ENCODE measurements at places on chromosomes 4 and X.
A peak's percentile ranks its signal among the peaks of the same experiment; 100 is the strongest.

DNA sequence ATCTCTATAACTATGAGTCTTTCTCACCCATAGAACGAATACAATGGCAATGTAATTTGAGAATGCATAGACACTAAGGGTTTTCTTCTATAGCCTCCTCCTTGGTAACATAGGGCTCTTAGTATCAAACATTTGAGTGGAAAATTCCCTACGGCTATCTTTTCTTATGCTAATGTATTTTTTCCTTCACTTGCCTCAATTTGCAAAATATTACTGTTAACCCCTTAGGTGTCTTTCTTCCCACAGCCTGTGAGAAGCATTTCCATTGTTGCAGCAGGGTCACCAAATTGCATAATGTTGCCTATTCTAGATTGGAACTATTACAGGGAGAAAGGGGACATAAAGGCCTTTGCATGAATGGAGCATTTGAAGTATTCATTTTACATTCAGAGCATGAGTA, 140.5 kb upstream of the RAPGEF2 start:
- no peak for DNase-seq

DNA sequence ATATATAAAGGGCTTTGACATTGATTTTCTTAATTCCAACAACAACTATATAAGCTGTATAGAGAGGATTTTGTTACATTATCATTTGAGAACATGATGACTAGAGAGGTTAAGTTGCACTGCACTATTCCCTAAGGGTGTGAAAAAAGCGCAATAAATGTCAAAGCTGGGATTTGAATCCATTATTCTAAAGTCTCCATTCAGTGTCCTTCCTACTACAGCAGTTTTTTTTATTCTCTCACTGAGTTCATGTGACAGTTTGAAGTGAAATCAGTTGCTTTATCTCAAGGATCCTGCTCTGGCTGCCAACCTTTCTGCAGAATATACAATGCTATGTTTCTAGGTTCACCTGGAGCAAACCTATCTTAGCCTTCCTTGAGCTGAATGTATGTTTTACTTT, 177.5 kb downstream of the ANKRD50 start:
- DNase-seq: no peak

DNA sequence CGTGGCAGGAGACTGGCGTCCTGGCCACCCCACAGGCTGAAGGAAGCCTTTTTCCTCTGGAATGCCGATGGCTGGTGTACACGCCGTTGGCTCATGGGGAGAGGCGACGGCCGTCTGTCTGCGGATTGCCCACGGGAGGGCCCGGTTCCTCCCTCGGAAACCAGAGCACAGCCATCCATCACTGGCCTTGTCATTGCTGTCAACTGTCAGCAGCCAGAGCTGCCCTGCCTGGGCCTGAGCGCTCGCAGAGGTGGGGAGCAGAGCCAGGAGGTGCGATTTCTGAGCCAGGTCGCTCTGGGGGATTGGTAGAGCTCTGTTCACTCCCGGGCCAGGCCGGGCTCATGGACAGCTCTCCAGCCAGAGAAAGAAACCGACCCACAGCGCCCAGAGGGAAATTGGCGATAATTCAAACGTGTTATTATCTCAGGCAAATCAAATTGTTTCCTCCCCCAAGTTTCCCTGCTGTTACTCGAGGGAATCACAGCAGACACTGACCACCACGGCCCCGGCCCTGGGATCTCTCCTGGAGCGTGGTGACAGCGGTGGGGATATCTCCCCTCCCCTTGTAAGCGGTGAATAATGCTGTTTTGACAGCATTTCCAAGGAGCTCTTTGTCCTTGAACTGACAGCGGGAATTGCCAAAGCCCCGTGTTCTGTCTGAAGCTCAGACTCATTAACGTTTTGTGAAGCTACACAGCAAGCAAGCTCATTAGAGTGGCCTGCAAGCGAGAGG, 220.9 kb upstream of the PSAPL1 start:
- DNase-seq: peak; percentile 38

- DNase-seq: no peak
Measured at GRCh38 chr4:93132631-93133030, 695.9 kb upstream of the ATOH1 start.

DNA sequence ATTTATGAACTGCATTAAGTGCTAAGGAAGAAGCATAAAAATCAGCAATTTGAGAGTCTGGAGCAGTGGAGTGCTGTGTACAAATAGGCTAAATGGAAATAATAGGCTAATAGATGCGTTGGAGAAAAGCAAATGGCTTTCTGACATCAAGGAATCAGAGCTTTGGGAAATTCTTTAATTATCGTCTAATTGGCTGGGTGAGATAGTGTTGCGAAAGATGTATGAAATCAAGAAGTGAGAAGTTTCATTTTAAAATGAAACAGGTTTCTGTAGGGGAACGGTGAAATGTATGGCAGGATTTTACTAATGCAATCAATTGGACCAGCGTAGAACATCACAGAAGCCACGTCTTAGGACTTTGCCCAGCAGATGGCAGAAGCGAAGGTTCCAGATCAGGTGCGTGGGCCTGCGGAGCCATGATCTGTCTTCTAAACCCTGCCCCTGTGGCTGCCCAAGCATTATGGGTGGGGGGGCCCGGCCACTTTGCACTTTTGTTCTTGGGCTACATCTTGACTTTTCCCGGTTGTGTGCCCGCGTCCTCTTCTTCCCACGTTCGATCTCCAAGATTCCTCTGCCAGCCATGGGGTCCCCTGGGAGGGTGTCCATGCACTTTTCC, 118.5 kb upstream of the SHISA3 start:
- no peak for DNase-seq

GRCh38 chr4:177687117-177687516, 244.9 kb upstream of the AGA start:
- no peak for DNase-seq

DNA sequence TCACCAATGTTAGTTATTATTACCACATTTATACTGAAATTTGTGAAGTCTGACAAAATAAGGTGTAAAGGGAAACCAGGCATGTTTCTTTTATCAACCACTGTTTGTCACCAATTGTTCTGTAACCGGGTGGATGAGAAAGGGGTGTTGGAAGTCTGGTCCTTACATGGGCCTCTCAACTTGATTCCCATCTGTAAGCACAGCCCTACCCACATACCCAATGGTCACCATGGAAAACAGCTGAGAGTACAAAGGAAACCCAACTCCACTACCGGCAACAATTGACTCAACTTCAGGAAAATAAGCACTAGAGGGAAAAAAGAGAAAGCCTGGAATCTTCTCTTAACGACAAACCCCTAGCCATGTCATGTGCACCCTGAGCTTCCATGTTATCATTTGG, 70.8 kb upstream of the PTCHD1 start:
- no peak for DNase-seq

- no peak for DNase-seq
Measured at GRCh38 chr4:105306158-105306781, 159.6 kb downstream of the TET2 start.

DNA sequence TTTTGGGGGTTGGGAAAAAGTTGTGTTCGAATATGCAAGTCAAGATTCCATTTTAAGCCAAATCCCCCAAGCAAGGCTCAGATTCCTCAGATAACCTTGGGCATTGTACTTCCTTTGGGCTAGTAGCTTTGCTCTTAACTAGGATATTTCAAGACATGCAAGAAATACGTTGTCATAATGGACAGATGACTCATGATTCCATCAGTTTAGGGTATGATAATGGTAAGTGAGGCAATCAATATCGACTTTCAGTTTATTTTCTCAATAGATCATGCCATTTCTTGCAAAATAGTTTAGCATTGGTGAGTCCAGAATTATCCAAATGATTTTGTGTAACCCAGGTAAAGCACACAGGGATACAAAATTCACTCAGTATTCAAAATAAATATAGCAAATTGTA, 25.4 kb downstream of the CFAP299 start:
- DNase-seq: no peak

DNA sequence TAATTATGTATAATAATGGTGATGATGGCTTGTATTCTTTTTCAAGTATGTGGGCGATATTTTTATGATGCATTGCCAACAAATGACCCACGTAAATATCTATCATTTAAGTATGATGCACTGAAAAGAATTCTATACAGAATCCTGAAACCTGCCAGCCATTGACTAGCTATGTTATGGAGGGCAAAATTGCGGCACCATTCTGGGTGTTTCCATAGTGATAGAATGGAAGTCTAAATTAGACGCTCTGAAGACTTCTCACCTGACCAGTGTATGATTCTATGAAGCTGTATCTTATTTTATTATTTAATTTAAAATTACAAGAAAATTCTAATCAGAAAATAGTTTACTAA, 677 bp upstream of the CENPC start:
- DNase-seq: no peak

DNA sequence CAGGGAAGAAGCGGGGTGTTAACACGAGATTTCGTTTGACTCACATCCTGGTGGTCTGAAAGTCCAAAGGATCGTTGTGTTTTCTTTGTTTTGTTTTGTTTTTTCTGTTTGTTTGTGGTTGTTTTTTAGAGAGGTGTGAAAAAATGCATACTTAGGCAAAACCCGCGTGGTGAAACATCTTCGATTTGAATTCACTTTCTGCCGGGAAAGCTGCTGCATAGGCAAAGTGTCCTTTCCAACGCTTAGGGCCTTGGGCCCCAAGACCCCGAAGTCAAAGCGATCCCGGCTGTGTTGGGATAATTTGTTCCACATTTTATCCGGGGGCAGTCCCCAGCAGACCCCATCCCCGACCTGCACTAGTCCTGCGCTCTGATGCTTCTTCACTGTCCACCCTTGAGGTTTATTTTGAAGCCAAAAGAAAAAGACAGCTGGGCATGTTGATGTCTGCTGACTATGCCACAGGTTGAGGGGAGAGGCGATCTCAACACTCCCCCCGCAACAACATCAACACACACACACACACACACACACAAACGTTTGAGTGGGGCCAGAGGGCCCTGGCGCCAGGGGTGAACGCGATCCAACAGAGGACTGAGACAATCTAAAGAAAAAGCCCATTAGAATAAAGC, 2.0 kb downstream of the MSX1 start:
- DNase-seq: no peak

DNA sequence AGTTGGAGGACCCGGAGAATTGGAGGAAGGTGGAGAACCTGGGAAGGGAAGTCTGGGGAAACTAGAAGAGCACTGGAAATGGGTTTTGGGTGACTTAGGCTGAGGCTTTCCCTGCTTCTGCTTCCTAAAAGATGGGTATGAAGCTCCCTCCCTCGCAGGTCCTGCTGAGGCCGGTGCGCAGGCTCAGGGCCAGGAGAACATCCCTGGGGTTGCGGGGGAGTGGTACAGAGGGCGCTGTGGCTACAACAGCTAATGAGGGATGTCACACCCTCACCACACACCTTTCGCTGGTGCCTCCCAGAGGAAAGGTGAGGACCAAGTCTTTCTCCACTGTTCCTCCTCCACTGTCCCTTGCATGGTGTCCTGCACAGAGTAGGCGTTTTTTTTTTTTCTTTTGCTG, 15.8 kb downstream of the APLN start:
- DNase-seq: no peak

GRCh38 chr4:133524369-133524768, 375.3 kb downstream of the PCDH10 start:
- DNase-seq: peak; percentile 26

- no peak for DNase-seq
Measured at GRCh38 chr4:186809070-186809469, 85.4 kb upstream of the FAT1 start.

GRCh38 chr4:151874328-151874727, 113.5 kb upstream of the GATB start:
- no peak for DNase-seq

DNA sequence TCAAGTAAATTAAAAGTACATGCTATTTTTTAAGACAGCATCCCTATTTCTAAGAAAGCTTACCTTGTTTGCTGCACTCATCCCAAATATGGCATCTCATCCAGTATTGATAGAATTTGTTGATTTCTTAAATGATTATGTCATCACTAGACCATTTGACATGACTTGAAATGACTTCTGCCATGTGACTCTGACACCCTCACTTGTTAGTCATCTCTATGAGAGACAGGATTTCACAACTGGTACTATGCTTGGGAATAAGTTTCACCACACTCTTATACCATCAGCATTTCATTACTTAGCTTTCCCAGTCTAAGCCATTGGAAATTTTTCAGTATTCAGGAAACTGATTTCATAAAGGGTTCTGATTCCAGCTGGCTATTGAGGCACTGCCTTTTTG, 55.3 kb downstream of the TMPRSS11F start:
- no peak for DNase-seq

GRCh38 chr4:102047616-102048015, 257.1 kb downstream of the BANK1 start:
- DNase-seq: no peak

GRCh38 chr4:102665527-102665926, 95.2 kb downstream of the MANBA start:
- peak; percentile 49 for DNase-seq

- DNase-seq: peak; percentile 28
Measured at GRCh38 chrX:130171446-130172126, at the start of gene RAB33A. RAB33A (plus strand) TSS chrX:130171962; CDS start chrX:130172063, 101 bp downstream.

DNA sequence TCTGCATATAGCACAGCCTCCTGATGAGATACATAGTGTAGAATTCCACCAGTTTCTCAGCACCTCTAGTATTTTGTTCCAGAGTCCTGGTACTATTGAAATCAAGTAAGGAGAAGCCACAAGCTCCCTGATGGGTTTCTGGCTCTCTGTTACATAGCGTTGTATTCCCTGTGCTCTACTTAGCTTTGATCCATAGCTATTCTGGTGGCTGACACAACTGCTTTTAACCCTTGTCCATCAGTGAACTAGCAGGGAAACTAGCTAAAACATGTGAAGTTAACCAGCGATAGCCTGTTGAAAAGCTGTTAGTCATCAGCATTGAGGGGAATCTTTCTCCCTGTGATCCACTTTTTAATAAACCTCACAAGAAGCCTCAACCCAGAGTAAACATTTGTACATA, 26.9 kb downstream of the NIPAL1 start:
- DNase-seq: no peak

DNA sequence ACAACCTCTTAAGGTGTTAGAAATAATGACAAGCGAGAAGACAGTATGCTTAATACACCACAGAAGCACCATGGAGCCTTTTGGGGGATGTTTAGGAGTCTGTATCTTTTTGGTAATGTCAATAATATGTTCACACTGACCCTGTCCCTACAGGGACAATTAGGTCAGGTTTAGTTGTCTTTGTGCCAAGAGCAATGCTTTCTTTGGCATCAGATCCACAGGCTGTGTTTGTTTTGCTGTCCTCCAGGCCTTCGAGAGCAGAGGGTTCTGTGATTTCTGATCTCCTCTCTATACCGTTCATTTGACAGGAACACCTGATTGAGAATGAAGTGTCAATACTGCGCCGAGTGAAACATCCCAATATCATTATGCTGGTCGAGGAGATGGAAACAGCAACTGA, 153.8 kb downstream of the DCLK2 start:
- DNase-seq: no peak

GRCh38 chrX:23327104-23327503, 7.5 kb upstream of the PTCHD1 start:
- no peak for DNase-seq

- DNase-seq: no peak
Measured at GRCh38 chr4:85776096-85776495, 301.1 kb downstream of the ARHGAP24 start.

GRCh38 chr4:178462710-178463109, 1020.5 kb upstream of the AGA start:
- no peak for DNase-seq

Measured in fibroblast of lung (primary cell).